ENCODE measurements at places on chromosomes 2 and 18.

DNA sequence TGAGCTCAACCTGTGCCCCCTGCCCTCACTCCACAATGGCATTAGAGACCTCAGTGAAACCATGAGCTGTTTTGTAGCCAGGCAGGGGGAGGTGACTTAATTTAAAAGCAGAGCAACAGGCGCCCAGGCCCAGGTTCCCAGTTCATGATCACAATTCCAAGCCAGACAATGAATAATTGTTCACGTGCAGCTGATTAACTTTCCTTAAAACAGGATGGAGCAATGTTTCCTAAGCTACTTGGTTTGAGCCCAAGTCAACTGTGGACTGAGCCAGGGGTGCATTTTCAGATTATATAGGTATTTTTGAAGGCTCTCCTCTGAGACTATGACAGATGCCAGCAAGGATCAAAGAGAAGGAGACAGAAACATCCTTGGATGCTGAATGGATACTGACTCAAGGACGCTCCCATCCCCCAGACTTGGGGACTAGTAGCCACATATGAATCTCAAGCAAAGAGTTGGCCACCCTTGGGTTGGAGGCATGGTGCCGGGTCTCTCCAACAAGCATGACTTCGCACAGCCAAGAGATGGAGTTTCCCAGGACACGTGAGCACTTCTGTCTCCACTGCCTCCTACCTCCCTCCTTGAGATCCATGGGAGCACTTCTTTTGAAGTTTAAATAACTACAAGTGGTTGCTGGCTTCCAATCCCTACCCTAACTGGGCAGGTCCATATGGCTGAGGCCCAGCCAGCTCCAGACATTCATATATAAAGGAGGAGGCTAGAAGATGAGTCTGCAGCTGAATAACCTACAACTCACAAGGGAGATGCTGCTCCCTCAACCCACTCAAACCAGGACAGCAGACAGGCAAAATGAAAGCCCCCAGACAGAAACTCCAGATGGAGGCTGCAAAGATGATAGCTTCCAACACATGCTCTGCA is 12.7 kb downstream of the SMAD7 start:
- no peak for DNase-seq

DNA sequence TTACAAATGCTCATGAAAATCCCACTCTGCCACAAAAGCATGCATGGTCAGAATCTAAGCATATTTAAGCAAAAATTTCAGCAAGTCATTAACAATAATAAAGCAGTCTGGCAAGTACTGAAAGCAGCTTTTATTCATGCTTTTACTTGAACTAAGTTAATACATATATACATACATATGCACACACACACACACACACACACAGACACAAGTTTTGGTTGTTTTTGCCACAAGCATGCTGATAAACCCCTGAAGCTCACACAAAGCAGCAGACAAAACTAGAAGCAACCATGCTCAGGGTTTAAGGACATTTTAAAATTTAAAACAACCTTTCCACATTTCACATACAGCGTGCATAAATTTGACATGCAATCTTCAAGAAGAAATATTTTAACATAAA is 819.1 kb upstream of the FSHR start:
- DNase-seq: no peak

GRCh38 chr2:65292461-65293011 is 64.9 kb downstream of the ACTR2 start:
- DNase-seq: no peak

DNA sequence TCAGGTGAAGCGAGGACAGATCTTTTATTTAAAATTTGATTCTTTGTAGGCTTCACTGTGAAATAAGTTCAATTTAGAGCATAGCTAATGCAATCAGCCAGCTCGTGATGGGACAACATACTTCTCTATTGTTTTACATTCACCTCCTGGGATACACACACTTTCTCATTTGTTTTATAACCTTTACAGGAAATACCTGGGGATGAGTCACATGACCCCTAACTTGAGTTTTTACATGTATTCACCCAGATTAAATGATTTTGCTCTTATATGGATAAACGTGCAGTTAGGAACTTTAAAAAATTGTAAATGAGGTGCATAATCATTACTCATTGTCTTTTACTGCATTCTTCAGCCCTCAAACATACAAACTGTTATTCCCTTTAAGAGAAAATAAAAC is 152.1 kb downstream of the NEDD4L start:
- DNase-seq: no peak

- DNase-seq: no peak
Observed at GRCh38 chr2:152497481-152498052, 162.6 kb downstream of the FMNL2 start.

- DNase-seq: no peak
Observed at GRCh38 chr2:240258685-240259084, 118.2 kb upstream of the OTOS start.

- DNase-seq: no peak
Observed at GRCh38 chr2:239961662-239962613, 63.2 kb downstream of the NDUFA10 start.

DNA sequence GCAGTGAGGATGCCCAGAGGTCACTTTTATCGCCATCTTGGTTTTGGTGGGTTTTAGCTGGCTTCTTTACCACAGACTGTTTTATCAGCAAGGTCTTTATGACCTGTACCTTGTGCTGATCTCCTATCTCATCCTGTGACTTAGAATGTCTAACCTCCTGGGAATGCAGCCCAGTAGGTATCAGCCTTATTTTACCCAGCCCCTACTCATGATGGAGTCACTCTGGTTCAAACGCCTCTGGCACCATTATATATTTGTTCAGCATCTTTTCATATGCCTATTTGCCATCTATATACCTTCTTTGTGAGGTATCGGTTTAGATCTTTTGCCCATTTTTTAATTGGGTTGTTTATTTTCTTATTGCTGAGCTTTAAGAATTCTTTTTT is 7.2 kb upstream of the CCNT2 start:
- DNase-seq: no peak

Measured in occipital lobe (tissue), 3 donors.